ENCODE measurements at places on chromosomes 5 and 9.

GRCh38 chr9:94639999-94640376 is 670 bp upstream of the FBP1 start:
- no peak for DNase-seq

- no peak for DNase-seq
Measured at GRCh38 chr5:168174376-168174775, 117.1 kb upstream of the WWC1 start.

DNA sequence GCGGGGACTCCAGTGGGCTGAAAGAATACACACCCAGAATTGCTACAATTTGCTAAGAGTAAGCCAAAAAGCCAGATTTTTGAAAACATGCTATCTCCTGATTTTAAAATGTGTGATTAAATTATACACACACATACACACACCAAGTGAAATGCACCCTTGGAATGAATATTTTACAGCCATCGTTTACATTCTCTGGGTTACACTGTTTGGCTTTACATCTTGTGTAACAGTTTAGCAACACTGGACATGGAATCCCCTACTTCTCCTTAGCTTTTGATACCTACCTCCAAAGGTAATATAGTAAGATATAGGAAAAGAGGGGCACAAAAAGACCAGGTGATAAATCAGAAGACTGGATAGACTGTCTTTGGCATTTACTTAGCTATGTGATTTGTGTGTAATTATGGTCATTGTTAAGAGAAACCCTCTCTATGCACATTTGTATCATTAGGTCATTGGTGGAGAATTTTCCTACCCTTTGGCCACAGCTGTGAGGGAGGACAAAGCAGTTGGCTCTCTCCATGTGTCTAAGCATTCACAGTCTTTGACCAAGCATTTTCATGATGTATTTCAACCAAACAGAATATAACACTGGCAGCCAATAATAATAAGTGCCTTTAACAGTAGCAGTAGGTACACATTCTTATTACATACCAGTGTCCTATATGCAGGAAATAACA is 7.6 kb downstream of the SVEP1 start:
- DNase-seq, result no peak

GRCh38 chr5:137176126-137176525 is 323.0 kb downstream of the SPOCK1 start:
- no peak for DNase-seq

GRCh38 chr9:38257626-38258215 is 134.8 kb upstream of the ALDH1B1 start:
- no peak for DNase-seq

DNA sequence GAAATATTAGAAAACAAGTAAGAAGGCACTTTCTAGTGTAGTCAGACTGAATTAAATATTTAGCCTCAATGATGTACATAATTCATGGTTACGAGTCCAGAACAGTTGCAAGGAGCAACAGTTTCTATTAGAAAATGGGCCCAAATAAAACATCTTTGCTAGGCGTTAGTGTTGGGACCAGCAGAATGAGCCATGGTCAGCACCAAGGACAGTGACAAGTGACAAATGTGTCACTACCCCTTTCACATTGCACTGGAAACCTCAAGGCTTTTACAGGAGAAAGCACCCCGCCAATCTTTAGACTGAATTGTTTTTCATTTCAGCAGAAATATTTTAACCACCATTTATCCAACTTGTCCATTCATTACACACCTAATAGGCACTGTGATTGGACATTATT is 301.3 kb upstream of the ADCY2 start:
- no peak for DNase-seq

GRCh38 chr9:112048924-112049691 is 126.0 kb downstream of the SUSD1 start:
- no peak for DNase-seq

DNA sequence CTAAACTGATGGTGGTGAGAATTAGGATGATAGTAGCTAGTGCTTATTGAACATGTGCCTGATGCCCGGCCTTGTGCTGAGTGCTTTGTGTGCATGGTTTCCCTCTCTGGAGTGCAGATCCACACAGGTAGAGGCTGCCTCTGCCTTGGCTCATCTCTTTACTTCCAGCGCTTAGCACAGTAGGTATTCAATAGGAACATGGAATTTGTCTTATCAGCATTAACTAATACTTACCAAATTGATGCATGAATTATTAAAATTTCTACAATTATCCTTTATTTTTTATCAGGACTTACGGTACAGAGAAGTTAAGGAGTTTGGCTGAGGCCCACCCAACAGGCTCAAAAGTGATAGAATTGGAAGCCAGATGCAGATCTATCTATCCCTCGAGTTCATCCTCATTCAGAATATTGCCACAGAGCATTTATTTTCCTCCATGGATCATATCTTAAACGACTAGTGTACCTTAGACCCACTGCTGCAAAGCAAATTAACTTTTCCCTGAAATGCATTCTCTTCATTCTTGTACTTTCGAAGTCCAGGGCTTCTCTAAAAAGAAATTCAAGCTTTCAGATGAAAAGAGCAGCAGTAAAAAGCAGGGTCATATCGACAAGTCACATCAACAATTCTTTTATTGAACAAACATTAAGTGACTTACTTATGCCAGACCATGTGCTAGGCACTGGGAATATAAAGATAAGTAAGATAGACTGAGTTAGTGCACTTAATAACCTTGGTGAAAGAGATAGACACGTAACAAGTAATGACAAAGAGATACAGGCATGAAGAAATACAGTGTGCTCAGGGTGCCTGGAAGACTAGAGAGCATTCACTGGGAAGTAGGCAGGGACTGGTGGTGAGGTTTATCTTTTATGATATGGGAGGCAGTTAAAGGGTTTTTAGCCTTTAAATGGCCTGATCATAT is 290.0 kb downstream of the ARRDC3 start:
- DNase-seq, result no peak

GRCh38 chr5:3601061-3601710 is 5.6 kb downstream of the IRX1 start:
- DNase-seq, result no peak

DNA sequence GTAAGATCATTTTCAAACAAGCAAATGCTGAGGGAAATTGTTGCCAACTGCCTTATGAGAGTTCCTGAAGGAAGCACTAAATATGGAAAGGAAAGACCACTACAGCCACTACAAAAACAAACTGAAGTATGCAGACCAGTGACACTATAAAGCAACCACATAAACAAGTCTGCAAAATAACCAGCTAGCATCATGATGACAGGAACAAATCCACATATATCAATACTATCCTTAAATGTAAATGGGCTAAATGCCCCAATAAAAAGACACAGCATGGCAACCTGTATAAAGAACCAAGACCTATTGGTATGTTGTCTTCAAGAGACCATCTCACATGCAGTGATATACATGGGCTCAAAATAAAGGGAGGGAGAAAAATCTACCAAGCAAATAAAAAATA is 113.2 kb downstream of the DTWD2 start:
- DNase-seq, result no peak

GRCh38 chr5:168892618-168893186 is 313.5 kb upstream of the PANK3 start:
- DNase-seq, result no peak

DNA sequence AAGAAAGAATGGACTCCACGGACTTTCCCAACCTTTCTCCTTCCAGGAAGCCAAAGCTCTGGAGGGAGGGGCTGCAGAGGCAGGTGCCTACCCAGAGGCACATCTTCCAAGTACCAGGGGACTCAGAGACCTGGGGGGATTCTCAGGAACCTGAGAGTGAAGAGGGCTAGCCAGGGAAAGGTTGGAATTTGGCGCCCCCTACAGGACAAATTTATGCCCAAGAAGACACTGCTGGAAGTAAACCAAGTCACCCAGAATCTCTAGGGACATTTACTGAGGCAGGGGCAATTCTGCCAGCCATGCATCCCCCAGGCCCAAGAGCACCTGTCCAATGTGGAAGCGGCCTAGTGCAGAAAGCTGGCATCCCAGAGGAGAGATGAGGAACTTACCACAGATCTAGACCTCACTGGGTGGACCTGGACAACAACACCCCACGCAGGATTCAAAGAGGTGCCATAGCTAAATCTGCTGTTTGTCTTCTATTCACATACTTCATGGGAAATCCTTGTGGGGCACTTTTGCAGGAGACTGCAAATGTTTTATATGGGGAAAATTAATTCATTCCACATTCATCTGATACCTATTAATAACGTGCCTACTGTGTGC is 25.9 kb upstream of the IDNK start:
- DNase-seq, result no peak

- DNase-seq, result peak; percentile 32
Measured at GRCh38 chr5:132456296-132456986, 34.1 kb downstream of the IRF1 start.

DNA sequence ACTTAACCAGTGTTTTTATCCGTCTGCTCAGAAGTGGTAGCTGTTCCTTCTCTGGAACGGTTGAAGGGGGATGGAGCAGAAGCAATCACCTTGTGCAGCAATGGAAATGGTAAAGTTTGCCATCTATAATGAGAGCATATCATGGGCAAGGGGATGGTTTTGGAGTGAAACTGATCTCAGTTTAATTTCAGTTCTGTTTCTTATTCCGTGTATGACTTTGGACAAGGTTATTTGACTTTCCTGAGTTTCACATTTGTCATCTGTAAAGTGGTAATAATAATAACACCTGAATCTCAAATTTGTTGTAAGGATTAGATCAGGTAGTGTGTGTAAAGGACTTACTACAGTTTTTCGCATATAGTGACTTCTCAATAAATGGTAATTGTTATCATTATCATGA is 106.1 kb downstream of the PCSK1 start:
- no peak for DNase-seq

DNA sequence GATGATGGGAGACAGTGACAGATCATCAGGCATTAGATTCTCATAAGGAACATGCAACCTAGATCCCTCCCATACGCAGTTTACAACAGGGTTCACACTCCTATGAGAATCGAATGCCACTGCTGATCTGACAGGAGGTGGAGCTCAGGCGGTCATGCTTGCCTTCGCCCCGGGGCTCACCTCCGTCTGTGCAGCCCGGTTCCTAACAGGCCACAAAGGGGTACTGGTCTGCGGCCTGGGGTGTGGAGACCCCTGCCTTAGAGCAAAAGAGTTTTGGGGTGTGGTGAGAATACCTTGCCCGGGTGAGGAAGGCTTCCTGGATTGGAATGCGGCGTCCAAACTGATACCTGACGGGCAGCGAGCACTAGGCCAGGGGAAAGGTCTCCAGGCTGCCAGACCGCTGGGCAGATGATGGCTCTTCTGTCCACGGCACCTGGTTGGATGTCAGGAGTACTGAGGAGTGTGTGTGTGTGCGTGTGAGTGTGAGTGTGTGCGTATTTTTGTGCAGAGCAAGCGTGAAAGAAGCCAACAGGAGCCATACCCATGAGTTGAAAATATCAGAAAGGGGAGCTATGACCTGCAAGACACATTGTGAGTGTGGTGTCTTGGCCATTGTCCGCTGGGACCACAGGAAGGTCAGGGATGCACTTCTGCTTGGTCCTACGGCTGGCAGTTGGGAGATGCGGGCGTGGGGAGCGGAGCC is 55.4 kb downstream of the ACER2 start:
- no peak for DNase-seq

GRCh38 chr5:3526551-3527185 is 69.0 kb upstream of the IRX1 start:
- DNase-seq, result no peak

GRCh38 chr9:14831074-14831473 is 79.2 kb downstream of the FREM1 start:
- DNase-seq, result no peak

GRCh38 chr5:109956884-109957283 is 267.2 kb downstream of the MAN2A1 start:
- no peak for DNase-seq
